Large intestine (tissue), 12 donors: ENCODE measurements at places on chromosomes 11 and 22.

- DNase-seq = no peak
These were observed 5.7 kb upstream of the PLET1 start for GRCh38 chr11:112266410-112266778.

DNA sequence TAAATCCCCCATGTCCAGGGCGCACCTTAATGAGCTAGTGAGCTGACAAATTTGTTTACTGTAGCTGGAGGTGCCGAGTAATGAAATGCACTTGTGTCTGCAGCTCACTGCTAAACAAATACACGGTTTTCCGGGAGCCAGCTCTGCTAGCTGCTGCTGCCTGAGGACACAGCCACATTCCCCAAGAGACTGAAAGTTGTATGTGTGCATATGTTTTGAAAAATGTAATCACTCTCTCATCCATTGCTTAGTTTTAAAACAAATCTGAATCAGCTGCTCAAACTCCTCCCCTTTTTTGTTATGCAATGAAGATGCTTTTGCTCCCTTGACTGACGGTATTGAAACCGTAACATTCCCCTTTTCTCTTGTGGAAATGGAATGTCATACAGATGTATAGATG, 62.4 kb upstream of the NNMT start:
- DNase-seq = no peak

DNA sequence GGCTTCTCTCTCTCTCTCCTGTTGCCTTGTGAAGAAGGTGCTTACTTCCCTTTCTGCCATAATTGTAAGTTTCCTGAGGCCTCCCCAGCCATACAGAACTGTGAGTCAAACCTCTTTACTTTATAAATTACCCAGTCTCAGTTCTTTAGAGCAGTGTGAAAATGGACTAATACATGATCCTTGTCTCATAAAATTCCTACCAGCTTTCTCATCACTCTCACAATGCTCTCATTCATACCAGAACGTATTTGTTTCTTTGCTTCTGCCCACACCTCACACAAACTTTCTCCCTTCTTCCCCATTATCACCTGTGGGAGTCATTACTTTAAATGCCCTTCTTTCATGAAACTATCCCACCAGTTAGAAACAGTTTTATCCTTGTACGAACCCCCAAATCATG, 62.7 kb upstream of the ARHGAP42 start:
- no peak for DNase-seq

DNA sequence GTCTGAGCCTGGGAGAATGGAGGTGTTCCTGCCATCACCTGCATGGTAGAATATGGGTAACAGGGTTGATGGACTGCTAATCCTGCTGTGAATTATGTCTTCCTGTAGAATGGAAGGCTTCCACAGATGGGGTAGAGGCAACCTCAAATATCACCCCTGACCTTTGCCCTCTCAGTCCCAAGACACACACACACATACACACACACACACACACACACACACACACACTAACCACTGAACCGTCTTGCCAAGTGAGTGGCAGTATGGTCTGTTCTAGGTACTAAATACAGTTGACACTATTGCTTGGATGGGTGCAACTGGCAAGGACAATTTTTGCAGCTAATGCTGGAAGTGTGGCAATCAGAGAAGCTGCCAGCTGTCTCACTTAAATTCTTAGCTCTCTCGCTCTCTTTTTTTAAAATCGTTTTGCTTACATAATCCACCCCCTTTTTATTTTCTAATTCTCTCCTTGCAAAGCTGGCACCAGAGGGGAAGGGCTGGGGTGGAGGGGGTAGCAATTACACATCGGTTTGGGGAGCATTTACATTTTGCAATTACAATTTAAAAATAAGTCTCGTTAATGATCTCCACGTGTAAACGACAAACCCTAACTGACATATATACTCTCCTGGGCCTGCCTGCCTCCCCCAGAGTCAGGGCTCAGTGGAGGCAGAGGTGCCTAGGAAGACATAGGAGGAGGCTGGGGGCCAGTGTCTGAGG, 162.6 kb downstream of the FEZ1 start:
- no peak for DNase-seq

DNA sequence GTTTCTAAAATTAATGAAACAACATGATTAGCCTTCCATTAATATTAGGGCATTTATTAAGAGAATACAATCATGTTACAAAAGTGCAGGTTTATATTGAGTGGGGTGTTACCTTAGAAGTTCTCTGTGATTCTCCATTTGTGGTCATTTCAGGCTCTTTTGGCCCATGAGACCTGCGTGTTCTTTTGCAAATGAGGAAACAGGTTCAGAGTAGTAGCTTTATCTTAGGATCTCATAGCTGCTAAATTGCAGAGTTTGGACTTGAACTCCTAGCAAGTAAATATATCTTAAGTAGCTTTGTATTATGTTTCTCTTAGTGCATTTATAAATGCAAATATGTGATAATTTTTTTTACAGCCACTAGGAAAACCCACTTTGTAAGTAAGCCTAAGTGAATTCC, 18.3 kb downstream of the FAR1 start:
- DNase-seq = no peak

- no peak for DNase-seq
These were observed 16.5 kb downstream of the NCAM1 start for GRCh38 chr11:112977755-112978154.

GRCh38 chr11:27858866-27859265, 158.6 kb upstream of the BDNF start:
- DNase-seq = no peak

- no peak for DNase-seq
These were observed 14.0 kb downstream of the FJX1 start for GRCh38 chr11:35632301-35632700.

DNA sequence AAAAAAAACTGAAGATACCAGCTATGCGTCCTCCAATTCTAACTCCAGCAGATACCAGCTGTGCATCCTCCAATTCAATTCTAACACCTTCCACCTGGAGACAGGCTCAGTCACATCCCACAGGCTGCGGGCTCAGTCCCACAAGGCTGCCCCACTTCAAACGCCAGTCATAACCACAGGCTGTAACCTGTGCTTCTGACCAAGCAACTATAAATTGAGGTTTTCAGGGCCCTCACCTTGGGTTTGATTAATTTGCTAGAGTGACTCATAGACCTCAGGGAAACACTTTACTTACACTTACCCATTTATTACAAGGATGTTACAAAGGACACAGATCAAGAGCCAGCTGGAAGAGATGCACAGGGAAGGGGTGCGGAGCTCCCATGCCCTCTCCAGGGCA, 32.4 kb upstream of the MSANTD2 start:
- no peak for DNase-seq

DNA sequence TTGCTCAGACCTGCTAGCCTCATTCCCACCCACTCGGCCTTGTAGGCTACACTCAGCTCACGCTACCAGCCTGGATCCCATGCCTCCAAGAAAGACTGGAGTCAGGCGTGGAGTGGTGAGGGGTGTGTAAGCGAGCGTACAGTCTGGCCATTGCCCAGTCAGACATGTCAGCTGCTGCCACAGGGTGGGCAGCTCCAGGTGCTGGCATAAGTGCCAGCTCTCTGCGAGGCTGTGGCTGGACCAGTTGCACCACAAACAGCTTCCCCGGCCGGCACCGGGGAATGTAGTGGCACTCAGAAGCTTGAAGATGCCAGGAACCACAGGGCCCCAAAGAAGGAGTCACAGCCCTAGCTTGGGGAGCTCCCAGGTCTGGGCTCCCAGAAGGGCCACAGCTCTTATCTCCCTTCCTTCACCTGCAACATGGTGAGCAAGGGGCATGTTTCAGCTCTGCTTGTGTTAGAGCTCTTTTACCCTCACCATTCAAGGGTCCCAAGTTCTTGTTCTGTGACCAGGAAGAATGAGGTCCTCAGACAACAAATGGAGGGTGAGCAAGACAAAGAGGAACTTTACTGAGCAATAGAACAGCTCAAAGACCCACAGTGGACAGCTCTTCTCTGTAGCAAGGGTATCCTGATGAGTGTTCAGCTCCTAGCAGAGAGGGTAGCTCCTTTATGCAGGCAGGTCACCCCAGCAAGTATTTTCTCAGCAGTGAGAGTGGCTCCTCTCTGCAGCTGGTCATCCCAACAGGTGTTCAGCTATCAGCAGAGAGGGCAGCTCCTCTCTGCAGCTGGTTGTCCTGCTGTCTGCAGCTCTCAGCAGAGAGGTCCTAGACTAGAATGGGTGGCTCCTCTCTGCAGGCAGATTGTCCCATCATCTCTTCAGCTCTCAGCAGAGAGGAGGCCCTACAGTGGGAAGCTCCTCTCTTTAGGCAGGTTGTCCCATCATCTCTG, 6.0 kb downstream of the SBF2 start:
- no peak for DNase-seq

DNA sequence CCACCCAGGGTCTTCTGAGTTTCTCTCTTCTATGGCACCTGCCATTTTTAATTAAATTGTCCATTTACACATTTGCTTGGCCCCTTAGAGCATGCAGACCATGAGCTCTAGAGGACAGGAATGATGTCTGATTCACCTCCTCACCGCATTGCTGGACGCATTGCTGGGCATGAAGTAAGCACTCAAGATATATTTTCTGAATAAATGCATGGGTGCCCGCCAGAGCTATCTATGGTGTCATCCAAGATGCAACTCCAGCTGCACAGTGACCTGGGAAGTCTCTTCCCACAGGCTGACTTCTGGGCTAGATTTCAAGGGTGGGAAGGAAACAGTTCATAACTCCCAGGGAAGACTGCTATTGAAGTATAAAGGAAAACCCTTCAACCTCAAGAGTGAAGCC, 66.6 kb upstream of the ASPHD2 start:
- DNase-seq = no peak

GRCh38 chr11:11841116-11841722, 553 bp upstream of the USP47 start:
- DNase-seq = no peak

- no peak for DNase-seq
These were observed 40.3 kb downstream of the SPECC1L start for GRCh38 chr22:24310969-24311368.

- DNase-seq = no peak
These were observed 2.5 kb downstream of the PNPLA5 start for GRCh38 chr22:43889201-43889859.

- no peak for DNase-seq
These were observed 75.7 kb upstream of the INCENP start for GRCh38 chr11:62048100-62048499.

DNA sequence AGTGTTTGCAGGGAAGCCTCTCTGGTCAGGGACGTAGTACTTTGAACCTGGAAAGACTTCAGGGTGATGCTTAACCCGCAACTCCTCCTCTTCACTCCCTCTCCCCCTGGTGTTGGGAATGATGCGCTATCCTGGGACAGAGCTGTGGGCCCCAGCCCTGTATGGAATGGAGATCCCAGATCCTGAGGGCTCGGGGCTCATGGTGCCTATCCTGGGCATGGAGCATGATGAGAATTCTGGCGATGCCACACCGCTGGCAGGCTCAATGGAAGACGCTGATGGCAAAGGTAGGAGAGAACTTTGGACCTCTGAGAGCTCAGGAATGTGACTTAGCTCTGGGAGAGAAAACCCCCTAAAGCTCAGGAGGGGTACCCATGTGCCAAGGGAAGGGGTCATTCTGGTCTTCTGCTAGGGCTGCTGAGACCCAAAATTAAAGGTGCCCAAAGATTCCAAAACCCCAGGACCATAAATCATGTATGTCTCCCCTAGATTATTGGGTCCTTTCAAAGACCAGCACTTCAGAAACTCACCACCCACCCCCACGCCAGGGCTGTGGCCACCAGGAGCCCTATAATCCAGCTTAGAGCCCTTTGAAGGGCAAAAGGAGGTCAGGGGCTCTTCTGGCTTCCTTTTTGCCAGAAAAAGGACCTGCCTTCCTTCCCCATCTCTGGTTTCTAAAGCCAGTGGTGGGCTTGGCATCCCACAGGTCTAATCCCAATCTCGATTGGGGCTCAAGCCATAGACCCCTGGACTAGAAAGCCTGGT, 52.5 kb downstream of the BTG4 start:
- no peak for DNase-seq

- no peak for DNase-seq
These were observed 8.7 kb downstream of the PRDM11 start for GRCh38 chr11:45155058-45155551.

DNA sequence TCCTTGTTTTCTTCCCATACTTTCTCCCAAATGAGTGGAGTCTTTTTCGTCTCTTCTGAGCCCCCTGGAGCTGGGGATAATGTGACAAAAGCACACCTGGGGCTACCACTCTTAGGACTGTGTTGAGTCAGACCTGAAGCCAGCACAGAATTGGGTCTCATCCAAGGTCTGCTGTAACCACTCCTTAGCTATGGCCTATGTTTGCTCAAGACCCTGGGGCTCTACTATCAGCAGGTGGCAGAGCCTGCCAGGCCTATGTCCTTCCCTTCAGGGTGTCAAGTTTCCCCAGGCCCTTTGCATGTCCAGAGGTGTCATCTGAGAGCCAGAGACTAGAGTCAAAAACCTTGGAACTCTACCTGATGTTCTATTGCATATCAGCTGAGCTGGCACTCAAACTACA, 335.7 kb downstream of the DDX10 start:
- DNase-seq = no peak

DNA sequence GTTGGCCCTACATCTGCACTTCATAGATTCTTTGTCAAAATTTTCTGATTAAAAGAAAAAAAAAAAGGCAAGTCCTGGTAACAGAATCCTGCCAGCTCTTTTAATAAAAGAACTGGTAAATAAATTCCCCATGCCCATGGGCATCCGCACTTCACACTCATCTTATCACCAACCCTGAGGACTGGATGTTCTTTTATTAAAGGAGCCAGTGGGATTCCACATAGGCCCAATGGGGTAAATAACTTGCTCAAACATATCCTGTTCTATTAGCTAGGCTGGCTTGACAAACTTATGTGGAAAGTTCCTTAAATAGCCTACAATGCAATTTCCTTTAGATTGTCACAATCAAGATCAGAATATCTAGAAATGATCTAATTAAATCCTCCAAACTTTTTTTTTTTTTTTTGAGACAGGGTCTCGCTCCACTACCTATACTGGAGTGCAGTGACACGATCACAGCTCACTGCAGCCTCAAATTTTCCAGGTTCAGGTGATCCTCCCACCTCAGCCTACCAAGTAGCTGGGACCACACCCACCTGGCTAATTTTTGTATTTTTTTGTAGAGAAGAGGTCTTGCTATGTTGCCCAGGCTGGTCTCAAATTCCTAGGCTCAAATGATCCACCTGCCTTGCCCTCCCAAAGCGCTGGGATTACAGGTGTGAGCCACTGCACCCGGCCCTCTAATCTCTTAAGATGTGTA, 380.9 kb downstream of the LARGE1 start:
- no peak for DNase-seq

- no peak for DNase-seq
These were observed 128.0 kb downstream of the DSCAML1 start for GRCh38 chr11:117669062-117669461.

- DNase-seq = peak; percentile 45
These were observed 44.4 kb upstream of the BARX2 start for GRCh38 chr11:129331217-129331616.

DNA sequence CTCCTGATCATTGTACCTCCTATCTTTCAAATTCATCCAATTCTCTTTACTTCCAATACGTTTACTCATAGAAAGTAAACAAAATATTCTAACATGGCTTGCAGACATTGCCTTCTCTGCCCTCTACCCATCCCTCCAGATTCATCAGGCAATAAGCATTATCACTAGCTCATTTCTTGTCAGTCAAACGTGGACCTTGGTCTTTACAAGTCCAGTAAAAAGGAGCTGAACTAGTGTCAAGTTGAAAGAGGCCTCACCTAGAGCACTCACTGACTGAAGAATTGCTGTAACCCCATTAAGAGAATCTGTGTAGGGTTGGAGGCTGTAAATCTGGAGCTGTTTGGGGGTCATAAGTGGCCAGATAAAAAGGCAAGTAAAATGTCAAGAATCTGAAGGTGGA, 435.0 kb upstream of the CCDC179 start:
- peak; percentile 35 for DNase-seq

- DNase-seq = no peak
These were observed 7.6 kb downstream of the MAML2 start for GRCh38 chr11:96335388-96335787.

- no peak for DNase-seq
These were observed 1297.3 kb downstream of the JRKL start for GRCh38 chr11:97687111-97687510.
